D721Med (cell line): ENCODE measurements at places on chromosomes 7 and 10.

- no peak for DNase-seq
These were observed 75.2 kb downstream of the TNS3 start for GRCh38 chr7:47506382-47507339.

DNA sequence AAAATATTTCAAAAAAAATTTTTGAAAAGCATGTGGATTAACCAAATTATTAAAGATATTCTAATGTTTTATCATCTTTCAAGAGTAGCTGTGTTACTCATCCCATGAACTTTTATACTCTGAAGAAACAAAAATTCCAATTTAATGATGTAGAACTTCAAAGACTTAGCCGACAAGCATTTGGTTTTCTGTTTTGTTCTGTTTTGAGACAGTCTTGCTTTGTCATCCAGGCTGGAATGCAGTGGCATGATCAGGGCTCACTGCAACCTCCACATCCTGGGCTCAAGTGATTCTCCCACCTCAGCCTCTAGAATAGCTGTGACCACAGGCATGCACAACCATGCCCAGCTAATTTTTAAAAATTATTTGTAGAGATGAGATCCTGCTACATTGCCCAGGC is 17.8 kb upstream of the LCOR start:
- no peak for DNase-seq

GRCh38 chr7:139799586-139799985 is 21.8 kb upstream of the HIPK2 start:
- DNase-seq, result no peak

- no peak for DNase-seq
These were observed 35.4 kb downstream of the JAZF1 start for GRCh38 chr7:28145090-28145626.

DNA sequence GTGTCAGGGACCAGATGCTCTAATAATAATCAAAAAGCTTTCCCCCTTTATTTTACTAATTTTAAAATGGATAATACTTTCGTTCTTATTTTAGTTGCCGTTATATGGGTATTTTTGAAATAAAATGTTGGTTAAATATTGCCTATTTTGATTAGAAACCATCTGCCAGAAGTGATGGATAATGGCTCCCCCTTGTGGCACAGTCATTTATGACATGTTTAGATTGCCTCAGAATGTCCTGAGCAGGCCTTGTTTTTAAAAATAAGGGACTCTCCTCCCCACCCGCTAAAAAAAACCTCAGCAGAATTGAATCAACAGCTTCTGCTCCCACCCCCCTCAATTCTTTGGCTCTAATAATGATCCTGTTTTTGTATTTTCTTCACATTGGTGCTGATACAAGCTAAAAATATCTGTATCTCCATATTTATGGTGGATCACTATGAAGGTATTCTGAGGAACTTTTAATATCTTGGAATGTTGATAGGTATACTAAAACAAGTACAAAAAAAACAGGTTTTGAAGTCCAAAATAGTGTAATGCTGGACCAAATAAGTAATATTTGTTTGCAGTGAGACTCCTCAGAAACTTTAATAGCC is 38.8 kb downstream of the TMEM60 start:
- DNase-seq, result no peak

DNA sequence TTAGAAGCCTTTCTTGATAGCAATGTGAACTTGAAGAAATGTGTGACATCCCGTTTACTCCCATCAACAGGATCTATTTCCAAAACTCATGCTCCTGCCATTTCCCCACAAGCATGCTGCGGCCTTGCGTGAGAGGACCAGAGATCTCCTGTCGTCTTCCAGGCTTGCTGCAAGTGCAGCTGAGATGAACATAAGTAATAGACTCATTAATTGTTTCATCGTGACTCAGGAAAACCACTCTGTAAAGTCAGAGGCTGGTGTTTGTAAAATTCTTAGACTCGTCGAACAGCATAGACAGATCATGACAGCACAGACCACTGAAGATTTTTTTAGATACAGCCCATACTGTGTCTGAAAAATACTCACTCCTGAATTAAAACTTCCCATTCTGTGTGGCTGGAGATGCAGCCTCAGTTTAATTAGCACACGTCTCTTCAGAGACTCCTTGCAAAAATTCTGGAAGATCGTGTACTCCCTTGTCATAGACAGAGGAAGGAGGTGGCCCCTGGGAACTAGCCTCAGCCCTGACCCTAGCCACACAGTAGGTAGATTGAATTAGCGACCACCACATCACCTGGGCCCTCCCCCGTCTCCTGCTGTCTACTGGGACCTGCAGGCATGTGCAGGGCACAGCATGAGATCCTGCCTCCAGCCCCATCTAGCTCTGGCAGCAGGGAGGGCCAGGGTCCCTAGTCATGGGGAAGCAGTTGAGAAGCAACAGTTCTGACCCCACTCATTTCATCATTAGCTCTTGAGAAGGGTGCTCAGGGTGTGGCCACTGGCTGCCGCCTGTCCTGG is 226.0 kb downstream of the CELF2 start:
- no peak for DNase-seq

- DNase-seq, result no peak
These were observed 813.0 kb downstream of the TYW1 start for GRCh38 chr7:67809586-67809985.

GRCh38 chr7:31776616-31777015 is 89.6 kb downstream of the PPP1R17 start:
- no peak for DNase-seq

DNA sequence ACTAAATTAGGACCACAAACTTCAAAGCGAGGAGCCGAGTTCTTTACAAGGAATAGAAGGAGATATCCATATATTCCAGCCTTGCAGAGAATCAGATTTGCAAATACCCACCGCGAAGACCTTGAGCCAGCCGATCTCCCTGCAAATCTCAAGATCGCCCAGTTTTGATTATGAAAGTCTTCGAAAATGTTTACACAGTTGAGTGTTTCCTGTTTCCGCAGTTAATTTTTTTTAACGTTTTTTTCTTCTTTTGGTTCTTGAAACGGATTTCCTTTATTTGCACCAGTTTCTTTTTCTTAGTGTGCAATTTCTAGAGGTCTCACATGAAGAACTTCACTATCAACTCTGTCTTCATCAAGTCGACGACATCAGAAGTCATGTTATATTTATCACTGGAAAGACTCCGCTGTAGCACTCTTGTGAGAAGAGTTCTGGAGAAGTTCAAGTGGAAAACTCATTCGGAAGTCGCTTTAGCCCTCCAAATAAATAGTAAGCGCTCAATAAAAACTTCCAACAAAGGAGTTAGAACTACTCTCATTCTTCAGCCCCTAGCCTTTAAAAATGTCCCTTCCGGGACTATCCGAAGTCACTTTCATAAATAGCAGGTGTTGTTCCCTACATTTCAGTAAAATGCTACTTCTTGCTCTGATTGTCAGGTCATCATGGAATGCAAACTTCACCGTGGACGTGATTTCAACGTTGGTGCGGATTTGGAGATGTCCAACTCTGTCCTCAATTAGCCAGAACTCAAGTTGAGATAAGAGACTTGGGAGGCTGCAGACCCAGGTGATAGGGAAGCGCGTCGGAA is 11.9 kb upstream of the SPAG6 start:
- no peak for DNase-seq

DNA sequence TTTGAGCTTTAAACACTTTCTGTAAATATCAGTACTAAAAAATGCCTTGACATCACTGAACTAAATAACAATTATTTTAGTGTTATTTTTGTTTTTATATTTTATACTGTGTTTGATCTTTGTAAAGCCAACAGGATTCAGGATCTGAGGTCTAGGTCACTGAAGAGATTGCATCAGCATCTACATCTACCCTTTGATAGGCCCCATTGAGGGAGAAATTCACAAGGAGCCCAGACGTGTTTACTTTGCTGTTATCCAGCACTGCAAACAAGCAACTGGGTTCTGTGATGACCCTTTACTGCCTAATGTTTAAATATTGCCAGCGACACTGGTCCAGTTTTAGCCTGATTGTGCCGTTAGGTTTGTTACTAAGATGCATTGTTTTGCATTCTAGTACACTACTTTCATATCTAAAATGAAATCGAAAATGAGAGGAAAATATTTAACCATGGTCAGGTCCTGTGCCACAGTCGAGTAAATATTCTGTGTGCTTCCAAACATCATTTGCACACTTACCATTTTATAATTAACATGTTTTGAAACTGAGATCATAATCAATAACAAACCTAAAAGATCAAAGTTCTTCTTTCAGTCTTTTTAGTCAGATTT is 48.7 kb downstream of the SP8 start:
- no peak for DNase-seq

- no peak for DNase-seq
These were observed 51.9 kb upstream of the VIPR2 start for GRCh38 chr7:159196584-159196983.

GRCh38 chr7:82183634-82184033 is 259.9 kb downstream of the CACNA2D1 start:
- DNase-seq, result no peak

GRCh38 chr10:44914891-44915290 is 3.8 kb downstream of the TMEM72 start:
- no peak for DNase-seq

DNA sequence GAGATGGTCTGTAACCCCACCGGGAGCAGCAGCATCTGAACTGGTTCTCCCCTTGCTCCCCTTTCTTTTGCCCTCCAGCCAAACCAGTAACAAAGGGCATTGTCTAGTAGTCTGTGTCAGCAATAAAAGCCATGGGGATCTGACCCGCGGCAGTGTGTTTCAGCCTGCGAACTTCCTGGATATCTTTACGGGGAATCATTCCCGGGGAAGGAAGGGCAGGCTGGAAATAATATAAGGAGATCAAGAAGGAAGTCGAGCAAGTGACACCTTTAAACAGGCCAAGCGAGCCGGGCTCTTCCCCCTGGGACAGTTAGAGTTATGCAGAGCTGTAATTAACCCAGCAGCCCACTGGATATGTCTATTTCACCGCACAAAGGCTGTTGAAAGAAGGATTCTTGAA is 661.2 kb upstream of the GALNT17 start:
- no peak for DNase-seq

DNA sequence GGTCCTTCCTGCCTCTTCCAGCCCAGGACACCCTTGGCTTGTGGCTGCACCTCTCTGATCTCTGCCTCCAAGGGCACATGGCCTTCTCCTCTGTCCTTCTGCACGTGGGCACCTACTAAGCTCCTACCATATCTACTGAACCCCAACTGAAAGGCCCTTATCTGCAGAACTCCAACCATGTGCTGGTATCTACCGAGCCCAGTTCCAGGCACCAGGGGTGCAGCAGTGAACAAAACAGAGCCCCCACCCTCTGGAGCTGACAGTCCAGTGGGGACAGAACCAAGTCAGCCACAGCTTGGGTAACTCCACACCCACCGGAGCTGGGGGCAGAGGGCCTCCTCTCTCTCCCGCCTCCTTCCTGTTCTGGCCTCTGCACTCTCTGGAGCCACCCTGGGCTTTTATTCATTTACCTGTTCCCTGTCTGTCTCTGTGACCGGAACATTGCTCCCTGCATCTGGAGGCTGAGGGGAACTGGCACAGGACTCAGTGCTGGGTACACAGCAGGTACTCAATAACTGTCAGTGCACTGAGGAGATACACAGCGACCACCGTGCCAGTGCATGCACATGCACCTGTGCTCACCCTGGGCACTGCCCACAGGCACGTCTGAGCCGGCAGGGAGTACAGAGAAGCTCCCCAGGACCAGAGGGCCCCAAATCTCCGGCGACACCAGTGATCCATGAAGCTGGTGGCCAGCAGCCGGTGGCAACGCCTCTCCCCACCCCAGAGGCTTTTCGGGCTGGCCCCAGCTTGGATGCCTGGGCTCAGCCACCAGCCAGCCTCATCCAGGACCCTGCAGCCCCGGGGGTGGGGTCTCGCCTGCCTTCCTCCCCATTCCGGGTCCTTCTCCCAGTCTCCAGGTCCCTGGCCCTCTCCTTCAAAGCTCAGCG is 2.0 kb downstream of the MICALL2 start:
- no peak for DNase-seq

- DNase-seq, result no peak
These were observed 9.5 kb upstream of the URGCP start for GRCh38 chr7:43915907-43916306.

- no peak for DNase-seq
These were observed 41.0 kb downstream of the SNX10 start for GRCh38 chr7:26332698-26333097.
